ENCODE measurements at places on chromosomes 11 and 22.

DNA sequence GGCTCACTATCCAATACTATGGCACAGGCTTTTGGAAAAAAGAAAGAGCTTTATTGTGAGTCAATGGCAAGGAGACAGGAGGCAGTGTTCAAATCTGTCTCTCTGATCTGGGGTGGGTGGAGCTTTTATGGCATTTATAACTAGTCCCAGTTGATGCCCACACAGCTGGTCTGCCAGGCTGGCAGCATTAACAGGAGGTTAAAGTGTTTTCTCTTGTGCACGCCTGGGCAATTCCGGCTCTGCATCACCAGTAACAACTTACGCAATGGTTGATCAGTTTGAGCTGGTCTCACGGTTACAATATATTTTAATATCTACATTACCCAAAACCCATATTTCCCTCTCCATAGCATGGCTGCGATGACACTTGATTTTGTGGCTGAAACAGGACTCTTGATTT lies 15.1 kb upstream of the SMIM38 start:
- no peak for DNase-seq

- DNase-seq, result no peak
These were observed 14.1 kb upstream of the KIAA0930 start for GRCh38 chr22:45254789-45255278.

DNA sequence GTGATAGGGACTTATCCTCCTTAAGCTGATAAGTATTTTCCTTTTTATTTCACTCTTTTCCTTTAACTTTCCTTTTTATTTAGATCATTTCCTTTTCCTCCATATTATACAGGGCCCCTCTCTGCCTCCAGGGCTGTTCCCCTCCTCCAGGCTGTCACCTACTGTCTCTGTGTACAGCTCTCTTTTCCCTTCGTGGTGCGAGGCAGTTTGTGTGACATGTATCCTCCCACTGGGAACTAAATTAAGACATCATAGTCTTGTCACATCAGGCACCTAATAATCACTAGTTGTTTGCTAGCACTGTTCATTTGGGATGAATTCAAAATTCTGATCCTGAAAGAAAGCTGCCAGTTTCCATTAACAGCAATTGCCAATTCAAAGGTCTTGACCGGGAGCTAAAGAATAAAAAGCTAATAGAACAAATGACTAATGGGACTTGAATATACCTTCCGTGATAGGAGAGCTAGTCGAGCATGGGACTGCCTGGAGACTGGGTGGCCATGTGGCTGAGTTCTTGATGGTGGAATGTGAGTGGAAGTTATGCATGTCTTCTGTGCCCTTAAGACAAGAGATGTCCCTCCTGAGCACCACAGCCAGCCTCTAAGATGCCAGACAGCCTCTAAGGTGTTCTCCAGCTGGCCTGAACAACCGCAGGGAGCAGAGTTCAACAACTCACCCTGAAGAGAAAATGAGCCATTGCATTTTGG lies 77.7 kb upstream of the LRRC55 start:
- no peak for DNase-seq

GRCh38 chr11:122230385-122230755 lies 114.4 kb upstream of the BLID start:
- no peak for DNase-seq

GRCh38 chr11:15565880-15566279 lies 451.2 kb downstream of the INSC start:
- no peak for DNase-seq
